ENCODE measurements at places on chromosomes 5 and 9.

GRCh38 chr9:124747065-124747464 lies 24.0 kb downstream of the NR6A1 start:
- DNase-seq: no peak

GRCh38 chr9:111483439-111483857 lies 735 bp downstream of the ECPAS start:
- DNase-seq: no peak

DNA sequence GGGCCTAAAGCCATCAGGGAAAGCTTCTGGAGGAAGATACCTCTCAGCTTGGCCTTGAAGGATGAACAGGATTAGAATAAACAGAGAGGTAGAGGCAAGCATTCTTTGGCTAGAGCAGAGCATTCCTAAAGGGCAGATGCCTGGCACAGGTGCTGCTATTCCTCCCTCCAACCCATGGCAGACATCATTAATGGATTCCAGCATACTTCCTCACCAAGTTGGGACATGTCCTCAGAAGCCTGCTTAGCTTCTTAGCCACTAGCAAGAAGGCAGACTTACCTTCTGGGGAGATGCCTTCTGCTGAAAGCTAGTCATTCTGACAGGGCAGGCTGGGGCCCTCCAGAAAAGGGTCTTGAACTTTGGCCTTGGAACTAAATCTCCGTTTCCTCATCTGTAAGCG lies 122.0 kb downstream of the RGS3 start:
- no peak for DNase-seq

GRCh38 chr9:125579030-125579932 lies 127.7 kb downstream of the MAPKAP1 start:
- DNase-seq: no peak

DNA sequence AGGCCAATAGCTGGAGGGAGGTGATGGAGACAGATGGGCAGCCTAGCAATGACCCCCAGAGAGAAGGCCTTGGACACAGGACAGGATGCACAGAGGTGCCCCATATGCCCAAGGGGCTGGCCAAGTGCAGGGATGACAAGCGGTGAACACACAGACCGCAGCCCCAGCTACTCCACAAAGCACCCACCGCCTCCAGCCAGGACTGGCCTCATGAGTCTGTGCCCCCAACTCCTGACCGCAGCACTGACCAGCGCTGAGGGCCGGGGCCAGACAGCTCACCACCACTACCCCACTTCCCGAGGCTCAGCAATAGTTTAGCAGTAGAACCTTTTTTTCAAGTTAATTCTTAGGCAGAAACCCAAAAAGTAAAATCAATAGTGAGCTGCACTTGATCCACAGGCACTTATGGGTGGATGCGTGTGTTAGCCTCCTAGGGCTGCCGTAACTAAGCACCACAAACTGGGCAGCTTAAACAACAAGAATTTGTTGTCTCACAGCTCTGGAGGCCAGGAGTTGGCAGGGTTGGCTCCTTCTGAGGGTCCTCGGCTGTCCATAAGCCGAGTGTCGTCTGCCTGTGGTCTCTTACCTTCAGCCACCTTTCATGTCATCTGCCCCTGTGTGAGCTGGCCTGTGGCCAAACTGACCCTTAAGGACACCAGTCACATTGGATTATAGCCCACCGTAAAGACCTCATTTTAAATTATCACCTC lies 14.1 kb downstream of the ROR2 start:
- no peak for DNase-seq

GRCh38 chr5:40386289-40386688 lies 293.4 kb upstream of the PTGER4 start:
- peak; percentile 39 for DNase-seq

DNA sequence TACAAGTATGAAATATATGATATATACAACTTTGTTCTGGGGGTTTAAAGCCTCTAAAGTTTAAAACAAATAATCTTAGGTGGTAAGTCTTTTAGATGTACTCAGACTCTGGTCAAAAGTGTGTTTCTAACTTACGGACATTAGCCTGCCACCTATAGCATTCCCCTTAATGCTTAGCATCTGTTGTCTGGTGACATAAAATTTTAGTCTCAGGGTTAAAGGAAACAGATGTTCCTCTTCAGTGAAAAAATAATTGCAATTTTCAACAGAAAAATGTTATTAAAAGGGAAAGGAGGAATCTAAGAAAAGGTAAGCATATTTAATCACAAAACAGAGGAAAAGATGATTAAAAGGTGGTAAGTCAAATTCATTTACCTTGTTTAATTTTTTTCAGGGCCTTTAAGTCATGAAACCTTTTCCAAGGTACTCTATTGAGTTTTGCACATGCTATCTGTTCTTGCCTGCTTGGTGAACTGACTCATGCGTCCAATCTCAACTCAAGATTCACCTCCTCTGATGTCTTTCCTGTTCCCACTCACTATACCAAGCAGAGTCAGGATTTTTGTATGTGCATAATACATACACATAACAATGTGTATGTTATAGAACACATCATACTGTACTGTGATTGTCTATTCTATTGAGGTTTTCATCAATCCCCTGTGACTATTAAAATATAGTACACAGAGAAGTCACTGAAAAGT lies 7.9 kb downstream of the TMEM167A start:
- DNase-seq: no peak

DNA sequence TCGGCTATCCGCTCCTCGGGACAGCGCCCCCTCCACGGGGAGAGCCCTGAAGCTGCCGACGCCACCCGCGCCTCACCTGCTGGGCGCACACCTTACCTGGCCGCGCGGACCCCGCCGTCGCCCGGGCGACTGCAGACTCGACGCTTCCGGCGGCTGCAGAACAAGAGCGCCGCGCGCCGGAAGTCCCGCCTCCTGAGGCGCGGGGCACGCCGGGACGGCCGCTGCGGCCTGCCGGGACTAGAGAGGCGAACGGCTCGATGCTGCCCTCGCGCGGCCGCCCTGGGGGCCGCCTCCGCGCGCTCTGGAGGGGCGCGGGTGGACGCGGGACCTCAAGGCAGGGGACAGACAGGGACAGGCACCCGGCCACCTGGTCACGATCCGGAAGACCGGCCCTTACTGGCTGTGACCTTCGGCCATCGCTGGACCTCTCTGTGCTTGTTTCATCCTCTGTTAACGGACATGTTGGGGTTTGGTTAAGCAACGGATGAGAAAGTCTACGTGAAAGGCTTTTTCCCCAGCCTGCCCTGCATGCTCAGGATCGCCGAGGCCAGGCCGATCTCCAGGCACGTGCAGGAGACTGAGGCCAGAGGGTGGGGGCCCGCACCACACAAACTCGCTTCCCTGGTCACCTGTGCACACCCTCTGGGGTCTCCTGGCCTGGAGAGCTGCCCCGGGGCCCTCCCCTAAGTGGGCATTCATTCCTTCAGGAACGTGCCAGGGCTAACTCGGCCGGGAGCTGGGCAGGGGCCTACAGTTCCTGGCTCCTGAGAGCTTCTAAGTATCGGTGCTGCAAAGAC lies at the start of gene SNAPC4:
Gene SNAPC4 (minus strand): TSS at position 133 of the 797 bp plus-strand sequence. CDS start 1,742 bp downstream, outside the sequence.
- DNase-seq: peak; percentile 94

- no peak for DNase-seq
These were observed 81.5 kb upstream of the AGXT2 start for GRCh38 chr5:35129276-35129675.

GRCh38 chr5:14534773-14535172 lies 46.8 kb upstream of the OTULINL start:
- DNase-seq: no peak

- DNase-seq: no peak
These were observed 412.1 kb downstream of the CYLC2 start for GRCh38 chr9:103407260-103407659.

DNA sequence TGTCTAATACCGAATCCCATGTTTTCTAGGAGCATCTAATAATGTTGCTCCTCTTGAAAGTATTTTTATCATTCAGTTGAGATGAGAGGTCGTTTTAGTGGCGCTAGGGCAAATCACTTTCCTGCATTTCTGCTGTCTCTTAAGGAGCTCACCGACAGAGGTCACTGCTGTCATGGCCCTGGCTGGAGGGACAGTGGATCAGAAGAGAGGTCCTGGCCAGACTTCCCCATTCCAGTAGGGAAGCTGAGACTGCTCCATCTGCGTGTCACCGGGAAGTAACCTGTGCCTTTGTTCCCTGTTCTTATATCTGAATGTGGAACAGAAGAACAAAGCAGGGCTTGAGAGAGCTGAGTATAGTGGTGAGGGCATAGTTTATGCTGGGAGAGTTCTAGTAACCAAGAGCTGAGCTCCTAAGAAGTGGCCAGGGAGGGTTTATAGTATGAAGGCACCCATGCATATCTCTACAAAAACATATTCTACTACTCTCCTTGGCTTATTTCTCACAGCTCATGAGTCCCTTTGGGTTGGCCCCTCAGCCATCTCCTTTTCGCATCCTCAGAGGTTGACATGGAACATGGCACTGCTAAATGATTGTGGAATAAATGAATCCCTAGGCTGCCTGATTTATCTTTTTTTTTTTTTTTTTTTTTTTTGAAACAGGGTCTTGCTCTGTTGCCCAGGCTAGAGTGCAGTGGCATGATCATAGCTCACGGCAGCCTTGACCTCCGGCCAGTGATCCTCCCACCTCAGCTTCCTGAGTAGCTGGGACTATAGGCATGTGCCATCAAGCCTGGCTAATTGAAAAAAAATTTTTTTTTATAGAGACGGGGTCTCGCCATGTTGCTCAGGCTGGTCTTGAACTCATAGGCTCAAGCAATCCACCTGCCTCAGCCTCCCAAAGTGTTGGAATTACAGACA lies 27.2 kb downstream of the ATP6V0E1 start:
- DNase-seq: no peak

GRCh38 chr5:8239646-8240045 lies 370.7 kb downstream of the MTRR start:
- DNase-seq: no peak

GRCh38 chr5:80364892-80365291 lies 43.0 kb upstream of the ZFYVE16 start:
- no peak for DNase-seq

- DNase-seq: no peak
These were observed 19.2 kb upstream of the PCDH1 start for GRCh38 chr5:141897425-141897824.

- no peak for DNase-seq
These were observed 511.2 kb downstream of the SEMA5A start for GRCh38 chr5:9034649-9035048.

GRCh38 chr5:100505984-100506670 lies 29.0 kb upstream of the FAM174A start:
- no peak for DNase-seq

DNA sequence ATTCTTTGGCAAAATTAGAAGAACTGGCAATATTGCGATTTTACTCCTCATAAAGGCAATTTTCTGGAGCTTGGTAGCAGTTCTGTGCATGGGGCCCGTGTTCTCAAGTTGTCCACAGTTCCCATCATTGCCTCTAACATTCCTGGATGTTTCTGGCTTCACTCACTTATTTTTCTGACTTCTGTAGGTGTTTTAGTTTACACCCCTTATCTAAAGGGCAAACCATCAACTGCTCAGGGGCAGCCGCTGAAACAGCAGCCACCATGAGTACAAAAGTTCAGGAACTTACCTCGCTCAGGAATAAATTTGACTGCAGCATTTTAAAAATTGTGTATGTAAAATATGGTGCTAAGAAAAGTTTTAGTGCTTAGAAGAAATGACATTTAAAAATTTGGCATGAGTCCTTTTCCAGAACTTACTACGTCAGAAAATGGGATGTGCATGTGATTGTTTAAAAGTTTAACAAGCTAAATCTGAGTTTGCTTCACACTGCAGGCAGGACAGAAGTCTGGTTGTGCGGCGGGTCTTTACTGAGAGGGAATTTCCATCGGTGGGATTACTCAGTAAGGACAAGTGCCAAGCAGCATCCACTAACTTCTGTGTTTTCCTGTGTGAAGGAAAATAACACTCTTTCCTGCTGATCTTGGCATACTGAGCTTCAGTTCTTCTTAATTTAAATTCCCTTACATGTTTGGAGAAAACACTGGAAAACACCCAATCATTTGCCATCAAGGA lies 261.7 kb downstream of the MAT2B start:
- DNase-seq: no peak

DNA sequence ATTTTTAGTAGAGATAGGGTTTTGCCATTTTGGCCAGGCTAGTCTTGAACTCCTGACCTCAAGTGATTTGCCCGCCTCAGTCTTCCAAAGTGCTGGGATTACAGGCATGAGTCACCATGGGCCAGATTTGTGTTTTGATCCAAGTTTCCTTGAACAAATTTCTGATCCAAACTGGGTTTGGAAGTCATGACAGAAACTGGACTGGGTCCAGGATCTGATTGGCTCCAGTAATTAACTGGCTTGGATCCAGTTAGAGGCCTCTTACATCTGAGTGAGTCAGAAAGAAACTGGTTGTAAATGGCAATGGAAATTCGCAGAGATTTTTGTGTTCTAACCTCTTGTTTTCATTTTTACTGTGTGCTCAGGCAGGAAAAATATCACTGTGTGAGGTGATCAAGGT lies 141.6 kb downstream of the SLC25A46 start:
- DNase-seq: no peak

DNA sequence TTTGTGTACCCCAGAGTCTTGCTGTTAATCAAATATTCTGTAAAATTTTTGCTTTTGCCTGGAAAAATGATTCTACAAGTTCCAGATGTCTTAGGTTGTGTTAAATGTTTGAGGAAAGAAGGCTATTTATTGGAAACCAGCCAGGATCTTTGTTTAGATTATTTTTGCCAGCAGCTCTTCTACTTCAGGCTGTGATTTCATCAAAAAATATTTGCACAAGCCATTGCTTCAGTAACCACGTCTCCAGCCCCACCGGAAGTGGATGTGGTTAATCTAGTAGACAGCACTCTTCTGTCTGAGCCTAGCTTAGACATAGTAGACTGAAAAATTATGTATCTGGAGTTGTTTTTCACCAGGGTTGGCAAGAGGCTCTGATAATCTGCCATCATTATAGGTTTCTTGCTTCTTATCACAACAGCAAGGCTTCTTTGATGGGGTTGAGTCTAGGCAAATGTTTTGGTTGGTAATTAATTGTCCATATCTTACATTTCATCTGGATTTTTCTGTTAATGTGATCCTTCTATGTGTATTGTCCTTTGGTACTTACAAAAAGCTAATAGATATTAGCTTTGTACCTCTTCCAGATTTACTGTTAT lies 17.1 kb downstream of the KCTD16 start:
- DNase-seq: peak; percentile 36

DNA sequence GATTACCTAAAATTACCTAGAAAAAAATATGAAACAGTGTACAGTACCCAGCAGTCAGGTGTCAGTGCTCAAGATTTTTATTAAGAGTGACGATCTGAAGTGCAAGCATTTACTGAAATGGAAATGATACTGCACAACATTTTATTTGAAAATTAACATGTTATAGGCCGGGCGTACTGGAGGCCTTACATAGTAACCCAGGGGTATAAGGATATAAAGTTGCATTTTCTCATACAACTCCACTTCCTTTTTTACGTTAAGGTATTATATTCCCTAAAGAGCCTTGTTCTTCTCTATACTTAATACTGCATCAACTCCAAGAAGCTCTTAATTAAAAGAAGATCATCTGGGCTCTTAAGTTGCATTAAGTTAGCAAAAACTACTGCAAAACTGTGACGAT lies 3.3 kb downstream of the MAT2B start:
- no peak for DNase-seq

- no peak for DNase-seq
These were observed 79.3 kb downstream of the TLE1 start for GRCh38 chr9:81609782-81610739.

DNA sequence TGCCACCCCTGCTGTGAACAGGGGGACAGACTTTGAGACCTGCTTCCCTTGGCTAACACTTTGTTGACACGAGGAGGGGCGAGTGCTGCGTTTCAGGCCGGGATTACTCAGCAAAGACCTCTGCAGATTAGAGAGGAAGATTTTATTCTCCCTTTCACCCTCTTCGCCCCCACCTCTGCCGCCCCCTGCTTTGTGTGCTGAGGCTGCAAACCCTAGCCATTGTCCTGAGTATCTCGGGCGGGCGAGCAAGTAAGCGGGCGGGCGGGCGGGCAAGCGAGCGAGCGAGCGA lies 6.0 kb downstream of the ISL1 start:
- no peak for DNase-seq

- no peak for DNase-seq
These were observed 106.6 kb downstream of the COL23A1 start for GRCh38 chr5:178483620-178484019.

Data from GM06990 (cell line).